Urinary bladder (tissue), 4 donors: ENCODE measurements at places on chromosomes 7 and 10. TPM values are rescaled to one million over a fixed set of nuclear protein-coding genes. Genes with fewer than 3 reads are reported as not detected.

ODAD2 gene
- total RNA-seq: 2.7 TPM

SFXN3 gene
- 29.9 TPM for total RNA-seq

AGBL3 gene
- 7.8 TPM for total RNA-seq

TLX1 gene
- not detected for total RNA-seq

POLR2J gene
- total RNA-seq: 12.5 TPM

TFPI2 gene
- total RNA-seq: 19.3 TPM

DOCK4 gene
- 46.5 TPM for total RNA-seq

CRYGN gene
- 0.16 TPM for total RNA-seq
